ENCODE measurements at places on chromosomes 7 and 10.

DNA sequence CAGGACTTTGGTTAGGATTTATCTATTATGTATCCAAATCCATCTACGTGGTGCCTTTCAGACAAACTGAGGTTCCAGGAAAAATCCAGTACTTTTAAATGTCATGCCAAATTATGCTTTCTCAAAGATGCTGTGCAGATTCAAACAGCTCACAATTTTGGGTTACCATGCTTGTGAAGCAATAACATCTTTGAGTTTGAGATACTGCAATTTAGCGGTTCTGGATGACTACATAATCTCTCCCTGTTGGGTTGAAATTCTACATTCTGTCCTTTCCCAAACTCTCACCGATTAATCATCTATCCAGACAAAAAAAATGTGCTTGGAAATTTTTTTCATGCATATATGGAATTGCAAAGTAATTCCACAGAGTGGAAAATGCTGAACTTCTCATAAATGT lies 3.5 kb downstream of the RHOBTB1 start:
- DNase-seq: no peak

DNA sequence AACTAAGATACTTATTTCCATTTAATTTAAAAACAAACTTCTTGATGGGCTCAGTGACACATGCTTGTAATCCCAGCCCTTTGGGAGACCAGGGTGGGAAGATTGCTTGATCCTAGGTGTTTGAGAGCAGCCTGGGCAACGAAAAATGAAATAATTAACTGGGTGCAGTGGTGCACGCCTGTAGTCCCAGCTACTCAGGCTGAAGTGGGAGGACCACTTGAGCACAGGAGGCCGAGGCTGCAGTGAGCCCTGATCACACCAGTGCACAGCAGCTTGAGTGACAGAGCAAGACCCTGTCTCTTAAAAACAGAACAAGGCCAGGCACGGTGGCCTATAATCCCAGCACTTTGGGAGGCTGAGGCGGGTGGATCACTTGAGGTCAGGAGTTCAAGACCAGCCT lies 37.4 kb downstream of the AVL9 start:
- DNase-seq: no peak

DNA sequence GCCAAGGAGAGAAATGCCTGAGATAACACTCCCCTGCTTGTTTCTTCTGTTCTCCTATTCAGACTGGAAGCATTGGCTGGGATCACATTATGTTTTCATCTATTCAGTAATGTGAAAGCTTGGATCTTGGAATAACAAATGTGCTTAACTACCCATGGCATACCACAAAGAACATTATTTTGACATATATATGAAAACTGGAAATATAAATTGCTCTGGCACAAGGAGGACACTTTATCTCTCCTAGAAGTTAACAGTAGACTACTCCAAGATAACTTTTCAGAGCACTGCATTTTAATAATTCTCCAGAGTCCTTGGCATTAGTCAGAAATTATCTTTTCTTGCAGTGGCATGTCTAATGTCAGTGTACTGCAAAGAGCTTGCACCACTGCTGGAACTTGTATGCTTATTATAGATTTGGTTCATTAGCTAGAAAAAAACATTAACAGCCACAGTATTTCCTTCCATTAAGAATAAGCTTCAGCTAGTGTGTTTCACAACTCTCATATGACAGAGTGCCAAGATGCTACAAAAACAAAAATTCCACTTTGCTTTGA lies 169.3 kb upstream of the LRRN3 start:
- DNase-seq: no peak

DNA sequence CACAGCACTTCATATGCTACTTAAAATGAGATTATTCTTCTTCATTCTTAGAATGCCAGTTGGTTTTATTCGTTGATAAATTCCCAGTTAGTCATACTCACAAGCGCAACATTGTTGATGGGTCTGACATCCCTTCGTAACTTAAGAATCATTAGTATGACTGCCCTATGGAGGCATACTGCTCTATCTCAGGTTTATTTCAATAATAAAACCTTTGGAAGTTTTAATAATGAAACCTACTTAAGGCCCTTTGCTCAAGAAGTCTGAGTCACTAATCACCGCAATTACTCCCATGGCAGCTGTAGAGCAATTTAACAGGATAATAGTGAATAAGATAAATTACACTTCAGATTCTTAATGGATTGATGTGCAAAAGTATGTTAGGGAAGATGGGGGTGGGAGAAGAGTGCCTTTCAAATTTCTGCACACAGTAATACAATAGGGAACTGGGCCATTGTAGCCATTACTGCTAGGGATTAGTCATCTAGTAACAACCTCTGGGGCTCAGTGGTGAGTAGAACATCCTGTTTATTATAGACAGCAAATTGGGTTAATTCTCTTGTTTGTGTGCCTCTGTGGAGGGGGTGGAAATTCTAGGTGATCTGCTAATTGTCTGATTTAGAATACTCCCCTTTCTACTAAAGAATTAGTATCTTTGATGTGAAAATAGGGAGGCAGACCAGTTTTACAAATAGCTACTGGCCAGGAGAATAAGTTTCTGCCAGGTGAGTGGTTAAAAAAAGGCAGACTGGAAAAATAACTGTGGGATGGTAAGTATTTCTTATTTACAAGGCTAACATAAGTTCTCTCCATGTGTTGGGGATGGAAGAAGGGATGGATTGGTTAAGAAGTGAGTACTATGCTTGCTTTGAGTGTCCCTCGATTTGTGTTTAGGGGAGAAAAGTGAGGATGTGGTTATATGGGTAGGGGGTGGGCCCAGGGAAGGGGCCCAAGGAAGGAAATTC lies 74.5 kb upstream of the VKORC1L1 start:
- DNase-seq: no peak

DNA sequence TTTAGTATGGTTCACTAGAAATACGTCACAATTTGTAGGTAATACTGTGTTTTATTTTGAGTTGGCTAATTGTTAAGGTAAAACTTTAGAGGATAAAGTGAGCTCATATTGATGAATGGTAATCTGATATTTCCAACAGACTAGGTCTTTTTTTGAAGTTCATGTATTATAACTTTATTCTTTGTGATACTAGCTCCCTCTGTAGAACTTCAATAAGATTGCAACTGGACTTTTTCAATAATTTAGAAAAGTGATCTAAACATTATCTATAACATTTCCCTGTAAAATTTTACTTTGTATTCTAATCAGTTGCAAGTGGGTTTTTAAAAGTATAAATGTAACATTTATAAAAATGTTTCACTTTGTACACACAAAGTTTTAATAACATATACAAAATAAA lies 83.5 kb downstream of the ADK start:
- DNase-seq: no peak

DNA sequence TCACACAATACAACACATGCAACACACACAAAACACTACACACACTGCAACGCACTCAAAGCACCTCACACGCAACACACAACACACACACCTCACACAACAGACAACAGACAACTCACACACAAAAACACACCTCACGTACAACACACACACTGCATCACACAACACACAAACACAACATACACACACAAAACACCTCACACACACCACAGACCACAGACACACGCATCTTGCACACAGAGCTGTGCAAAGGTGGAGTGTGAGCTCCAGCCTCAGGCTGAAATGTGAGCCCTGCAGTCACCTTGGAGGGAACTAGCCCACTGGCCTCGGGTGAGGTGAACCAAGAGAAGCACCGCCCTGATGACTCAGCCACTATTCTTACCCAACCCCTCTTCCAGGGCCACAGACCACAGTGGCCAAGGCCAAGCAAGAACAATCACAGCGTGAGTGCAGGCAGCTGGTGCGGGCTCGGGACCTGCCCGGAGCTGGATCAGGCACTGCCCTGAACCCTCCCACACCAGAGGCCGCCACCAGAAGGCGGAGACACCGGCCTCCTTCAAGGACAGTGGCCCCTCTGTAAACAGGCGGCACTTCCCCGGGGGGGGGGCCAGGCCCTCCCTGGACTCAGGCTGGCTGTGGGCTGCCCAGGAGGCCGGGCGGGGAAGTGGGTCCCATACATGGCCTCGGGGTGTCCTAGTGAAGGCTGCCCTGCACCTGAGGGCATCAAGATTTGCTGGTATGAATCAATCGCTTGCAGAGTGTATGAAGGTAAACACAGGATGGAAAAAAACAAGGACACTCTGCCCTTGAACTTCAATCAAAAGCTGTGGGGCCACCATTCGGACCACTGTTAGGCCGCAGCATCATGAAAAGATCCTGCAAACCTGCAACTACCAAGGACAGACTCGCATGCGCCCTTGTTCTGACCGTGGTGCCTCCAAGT lies 106.7 kb downstream of the TNS3 start:
- DNase-seq: peak; percentile 43

- no peak for DNase-seq
Observed at GRCh38 chr7:149334930-149335329, 72.9 kb downstream of the ZNF783 start.

GRCh38 chr10:35103882-35104281 lies 13.7 kb upstream of the CUL2 start:
- DNase-seq: no peak

All from stimulated activated CD8-positive, alpha-beta memory T cell treated with anti-CD3 and anti-CD28 coated beads, Interleukin-4, amount 100 ng/mL, for 48 hours (primary cell).